Lung microvascular endothelial cell (primary cell): ENCODE measurements at places on chromosomes 3 and 15. TPM values are rescaled to one million over a fixed set of nuclear protein-coding genes. Genes with fewer than 3 reads are reported as not detected.

- no peak for DNase-seq
These were observed 6.6 kb downstream of the PLS1 start for GRCh38 chr3:142602619-142603385.

Gene TJP1
- 68.1 and 69.7 TPM in 2 replicates for total RNA-seq

DNA sequence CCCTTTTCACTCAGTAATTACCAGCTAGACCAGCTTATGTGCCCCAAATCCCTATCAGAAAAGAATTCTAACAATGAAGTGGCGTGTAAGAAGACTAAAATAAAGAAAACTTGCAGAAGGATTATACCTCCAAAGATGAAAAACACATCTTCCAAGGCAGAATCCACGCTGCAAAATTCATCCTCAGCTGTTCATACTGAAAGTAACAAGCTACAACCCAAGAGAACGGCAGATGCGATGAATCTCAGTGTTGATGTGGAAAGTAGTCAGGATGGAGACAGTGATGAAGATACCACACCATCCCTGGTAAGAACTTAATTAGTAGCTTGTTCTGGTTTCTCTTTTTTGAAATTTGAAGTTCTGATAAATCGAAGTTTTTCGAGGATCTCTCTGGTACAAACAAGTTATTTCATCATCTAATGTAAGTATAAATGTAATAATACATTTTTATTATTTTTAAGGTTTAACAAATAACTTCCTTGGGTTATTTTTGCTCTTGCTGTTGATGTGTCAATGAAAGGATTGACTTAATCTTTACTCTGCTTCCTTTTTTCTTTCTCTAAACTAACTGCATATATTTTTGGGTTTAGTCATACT lies 1.4 kb downstream of the WDR76 start:
- peak; percentile 16 for DNase-seq

DNA sequence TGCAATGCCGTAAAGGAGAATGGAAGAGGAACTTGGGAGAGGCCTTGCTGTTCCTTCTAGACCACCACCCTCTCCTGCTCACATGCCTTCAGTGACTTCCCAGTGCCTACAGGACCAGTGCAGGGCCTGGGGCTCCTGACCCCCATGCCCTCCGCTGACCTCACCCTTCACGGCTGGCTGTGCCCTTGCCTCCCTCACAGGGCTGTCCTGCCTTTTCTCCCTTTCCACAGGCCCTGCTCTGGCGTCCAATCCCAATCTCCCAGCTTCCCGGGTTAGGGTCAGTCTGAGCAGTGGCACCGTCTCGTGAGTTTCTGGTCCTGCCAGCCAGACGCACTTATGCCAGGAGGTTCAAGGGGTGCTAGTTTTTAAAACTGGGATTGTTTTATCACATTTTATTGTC lies 110.4 kb downstream of the WNT7A start:
- no peak for DNase-seq

Gene CCR9
- not detected in 2 replicates for total RNA-seq

DNA sequence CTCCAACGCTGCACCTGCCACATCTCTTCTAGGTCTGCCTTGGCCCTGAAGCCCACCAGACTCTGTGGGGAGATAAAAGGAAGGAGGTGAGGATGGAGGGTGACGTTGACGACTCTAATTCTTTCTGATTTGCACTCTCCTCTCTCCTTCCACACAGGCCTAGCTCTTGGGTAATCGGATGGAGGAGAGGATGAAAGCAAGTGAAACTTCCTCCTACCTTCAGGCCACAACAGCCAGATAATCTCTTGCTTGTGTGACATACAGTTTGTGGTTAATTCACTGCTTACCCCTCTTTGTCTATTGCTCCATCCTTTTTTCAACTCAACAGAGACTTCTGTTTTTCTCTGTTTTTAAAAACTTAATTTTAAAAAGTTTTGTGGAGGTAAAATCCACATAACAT lies 208.1 kb downstream of the SV2B start:
- DNase-seq, result no peak

GRCh38 chr3:112973325-112974177 lies 1.4 kb downstream of the CD200R1 start:
- DNase-seq, result no peak

GRCh38 chr3:162096874-162097273 lies 600.3 kb downstream of the OTOL1 start:
- DNase-seq, result no peak

DNA sequence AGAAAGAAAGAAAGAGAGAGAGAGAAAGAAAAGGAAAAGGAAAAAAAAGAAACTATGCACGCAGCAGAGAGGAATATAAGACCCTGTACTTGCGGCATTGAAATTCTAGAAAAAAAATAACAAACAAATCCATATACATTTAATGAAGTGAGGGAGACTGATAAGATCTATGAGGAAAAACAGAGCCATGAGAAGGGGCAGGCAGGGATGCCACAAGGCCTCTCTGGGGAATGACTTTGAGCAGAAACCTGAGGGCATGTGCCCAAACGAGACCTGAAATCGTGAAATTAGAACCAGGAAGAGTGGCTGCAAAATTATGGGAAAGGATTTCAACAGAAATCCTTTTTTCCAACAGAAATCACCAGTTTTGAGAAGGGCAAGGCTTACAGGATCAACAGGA lies 98.4 kb downstream of the GABRB3 start:
- no peak for DNase-seq

DNA sequence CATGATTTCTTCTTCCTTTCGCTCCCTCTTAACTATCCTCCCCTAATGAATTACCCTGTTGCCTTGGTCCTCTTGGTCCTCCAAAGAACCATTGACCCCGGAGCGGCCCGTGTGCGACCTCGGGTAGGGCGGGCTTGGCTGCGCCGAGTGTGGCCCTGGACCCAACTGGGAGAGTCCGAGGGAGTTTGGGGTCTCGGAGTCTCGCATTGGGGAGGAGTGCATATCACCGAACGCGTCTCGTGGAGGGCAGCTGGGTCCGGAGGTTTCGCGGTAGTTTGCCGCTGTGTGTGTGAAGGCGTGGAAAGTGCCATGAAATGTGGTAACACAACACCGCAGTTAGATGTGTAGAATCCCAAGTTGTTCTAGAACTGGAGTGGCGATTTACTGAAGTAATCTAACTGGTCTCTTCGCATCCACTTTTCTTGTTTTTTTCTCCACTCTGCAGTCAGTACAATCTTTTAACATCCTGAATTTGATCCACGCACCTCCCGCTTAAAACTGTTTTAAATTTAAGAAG lies 363 bp downstream of the GTF2E1 start:
- peak; percentile 45 for DNase-seq

DNA sequence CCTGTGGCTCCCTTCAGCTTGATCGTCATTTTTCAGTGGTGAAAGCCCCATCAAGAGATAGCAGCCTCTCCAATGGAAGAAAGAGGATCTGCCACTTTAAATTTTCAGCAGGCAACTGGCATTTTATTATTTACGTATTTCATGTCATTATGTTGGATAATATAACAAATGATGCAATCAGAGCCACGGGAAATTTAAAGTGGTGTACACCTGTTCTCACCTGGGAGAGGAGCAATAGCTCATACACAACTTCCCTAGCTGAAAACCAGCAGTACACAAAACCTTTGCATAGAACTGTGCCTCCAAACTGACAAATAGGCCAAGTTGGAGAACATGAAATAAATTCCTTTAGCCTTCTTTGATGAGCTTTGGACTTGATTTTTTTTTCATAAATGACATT lies 136.9 kb downstream of the SATB1 start:
- DNase-seq, result no peak

DNA sequence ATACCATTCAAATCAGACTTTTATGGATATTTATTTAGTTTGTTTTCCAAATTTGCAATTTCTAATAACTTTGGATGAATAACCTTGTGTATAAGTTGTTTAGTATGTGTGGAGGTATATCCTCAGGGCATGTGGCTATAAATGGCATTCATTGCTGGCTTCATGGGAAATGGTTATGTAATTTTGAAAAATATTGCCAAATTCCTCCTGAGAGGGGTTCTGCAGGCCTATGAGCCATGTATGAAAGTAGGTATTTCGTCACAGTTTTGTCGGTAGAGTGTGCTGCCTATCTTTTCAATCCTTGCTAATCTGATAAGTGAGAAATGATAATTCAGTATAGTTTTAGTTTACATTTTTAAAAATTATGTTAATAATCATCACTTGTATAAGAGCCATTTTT lies 256.4 kb upstream of the ZNF385D start:
- DNase-seq, result no peak

DNA sequence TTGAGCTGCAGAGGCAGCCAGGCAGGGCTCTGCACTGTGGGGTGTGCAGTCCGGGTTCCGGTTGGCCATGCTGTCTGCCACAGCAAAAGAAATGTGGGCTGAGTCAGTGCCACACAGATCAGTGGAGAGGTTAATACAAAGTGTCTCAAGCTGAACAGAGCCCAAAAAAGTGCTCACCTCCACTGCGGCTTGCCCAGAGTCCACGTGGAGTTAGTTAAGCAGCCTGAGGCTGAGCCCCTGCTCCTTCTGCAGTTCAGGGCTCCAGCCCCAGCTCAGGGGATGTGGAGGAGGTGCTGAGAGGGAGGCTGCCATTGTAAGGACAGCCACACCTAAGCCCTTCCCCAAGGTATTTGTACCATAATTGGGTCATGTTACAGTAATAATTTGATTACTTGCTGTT lies 85.3 kb downstream of the LRRK1 start:
- no peak for DNase-seq

Gene ANKUB1
- not detected in 2 replicates for total RNA-seq

Gene WDR72
- total RNA-seq, result not detected in 2 replicates

GRCh38 chr3:42819351-42819965 lies 10.2 kb downstream of the ACKR2 start:
- no peak for DNase-seq

GRCh38 chr3:2823031-2823430 lies 287.1 kb downstream of the IL5RA start:
- no peak for DNase-seq

DNA sequence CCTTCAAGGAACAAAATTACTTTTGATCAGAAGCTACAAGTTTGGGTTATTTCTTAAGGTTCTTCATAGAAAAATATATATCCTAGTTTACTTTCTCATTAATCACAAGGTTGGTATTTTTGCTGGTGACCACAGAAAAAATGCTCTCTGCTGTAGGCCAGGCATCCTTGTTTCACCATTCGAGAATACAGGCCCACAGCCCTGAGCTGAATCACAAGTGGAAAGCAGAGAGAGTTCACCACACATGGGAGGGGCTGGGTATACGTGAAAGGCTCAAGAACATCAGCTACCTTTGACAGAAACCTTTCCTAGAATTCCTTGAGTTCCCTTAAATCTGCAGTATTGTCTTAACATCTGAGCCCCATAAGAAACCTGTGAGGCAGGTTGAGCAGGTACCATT lies 23.2 kb downstream of the CPEB1 start:
- DNase-seq, result no peak

GRCh38 chr3:31010491-31010890 lies 116.0 kb upstream of the GADL1 start:
- DNase-seq, result peak; percentile 96

Gene CHRD
- total RNA-seq, result 0.20 and 0.22 TPM in 2 replicates

GRCh38 chr15:101536875-101537405 lies 47.4 kb upstream of the PCSK6 start:
- DNase-seq, result no peak

- no peak for DNase-seq
These were observed 456.6 kb downstream of the MAGI1 start for GRCh38 chr3:65582012-65582717.

DNA sequence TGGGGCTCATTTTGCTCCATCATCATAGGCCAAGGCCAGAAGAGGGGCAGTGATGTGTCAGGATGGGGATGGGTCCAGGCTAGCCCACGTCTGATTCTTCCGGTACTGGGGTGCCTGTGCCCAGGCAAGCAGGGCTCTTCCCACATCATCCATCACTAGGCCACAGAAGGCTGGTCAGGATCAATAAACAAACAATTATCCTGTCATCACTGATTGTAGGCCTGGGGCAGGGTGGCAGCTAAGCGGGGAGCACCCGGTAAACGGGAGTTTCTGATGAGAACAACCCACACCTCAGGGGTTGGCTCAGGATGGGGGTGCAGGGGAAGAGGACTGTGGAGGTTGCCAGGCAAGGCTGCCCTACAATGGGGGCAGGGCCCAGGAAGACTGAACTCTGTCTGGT lies 18.1 kb upstream of the CACNA2D2 start:
- no peak for DNase-seq

DNA sequence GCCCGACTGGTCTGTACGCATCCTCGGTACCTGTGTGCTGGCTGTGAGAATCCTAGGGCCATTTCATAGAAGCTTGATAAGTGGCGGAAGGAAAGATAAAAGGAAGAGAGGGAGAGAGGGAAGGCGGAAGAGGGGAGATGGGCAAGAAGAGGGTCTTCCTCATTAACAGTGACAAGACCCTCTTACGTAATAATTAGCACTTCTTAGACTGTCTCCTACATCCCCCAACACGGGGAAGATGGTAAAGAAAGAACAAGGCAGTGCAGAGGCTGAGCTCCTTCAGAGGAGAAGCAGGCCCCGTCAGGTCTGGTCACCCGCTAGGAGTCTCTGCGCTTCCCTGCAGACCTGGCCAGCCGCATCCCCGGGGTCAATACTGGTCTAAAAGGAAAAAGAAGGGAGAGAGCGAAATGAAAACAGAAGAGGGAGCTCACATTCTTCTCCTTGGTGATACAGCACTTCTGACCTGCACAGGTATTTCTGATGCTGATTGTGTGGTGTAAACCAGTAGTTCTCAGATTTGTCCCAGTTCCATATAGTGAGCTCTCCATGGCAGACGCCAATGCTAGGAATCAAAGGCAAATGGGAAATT lies 19.0 kb upstream of the FAM240A start:
- DNase-seq, result no peak

Gene GAP43
- total RNA-seq, result not detected in 2 replicates

DNA sequence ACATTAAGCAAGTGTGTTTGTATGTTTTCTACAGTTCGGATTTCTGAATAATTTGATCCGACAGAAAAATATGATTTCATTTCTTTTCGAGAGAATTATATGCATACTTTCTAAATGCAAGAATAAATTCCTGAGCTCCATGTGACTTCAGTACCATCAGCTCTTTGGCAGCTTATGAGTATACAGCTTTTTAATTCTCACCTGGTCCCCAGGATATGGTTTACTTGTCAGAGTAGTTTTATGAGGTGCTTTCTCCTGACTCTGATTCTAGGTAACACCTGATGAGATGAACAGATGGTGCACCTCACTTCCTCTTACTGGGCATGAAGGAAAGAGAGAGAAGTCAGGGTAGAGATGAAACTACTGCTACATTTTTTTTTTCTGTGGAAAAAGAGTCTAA lies 3.1 kb downstream of the HGD start:
- DNase-seq, result no peak

DNA sequence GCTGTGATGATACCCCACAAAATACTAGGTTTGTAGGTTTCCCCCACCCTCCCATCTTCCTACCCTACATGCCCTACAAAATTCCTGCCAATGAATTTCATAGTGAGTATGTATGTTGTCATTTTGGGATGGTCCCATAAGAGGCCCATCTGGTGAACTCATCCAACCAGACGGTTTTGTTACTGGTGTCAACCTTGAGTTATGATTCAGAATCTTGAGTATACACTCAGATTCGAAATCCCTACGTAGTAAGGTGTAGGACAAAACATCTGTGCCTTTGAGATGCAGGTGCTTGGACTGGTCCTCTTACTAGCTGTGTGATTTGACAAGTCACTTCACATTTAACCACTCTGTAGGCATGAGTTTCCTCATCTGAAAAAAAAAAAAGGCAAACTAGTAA lies 3.6 kb downstream of the SIAH2 start:
- no peak for DNase-seq

- DNase-seq, result peak; percentile 77
These were observed 24.0 kb upstream of the TLE3 start for GRCh38 chr15:70121624-70122302.
